ENCODE measurements at places on chromosomes 6 and 20. TPM values are rescaled to one million over a fixed set of nuclear protein-coding genes. Genes with fewer than 3 reads are reported as not detected.

The MYLK2 gene
- polyA plus RNA-seq: 0.05 TPM

The MUC22 gene
- not detected for polyA plus RNA-seq

The EBF4 gene
- polyA plus RNA-seq: not detected

GRCh38 chr20:62464990-62465389, 10.8 kb downstream of the GATA5 start:
- no peak for DNase-seq
- H3K4me3 ChIP-seq: no peak overlapping the region
- no peaks in the 10 kb centered on the region for H3K36me3 ChIP-seq
- H3K27me3 ChIP-seq: peaks cover 27% of the 10 kb centered on the region
- H3K4me1 ChIP-seq: no peaks in the 10 kb centered on the region

GRCh38 chr6:113414511-113414910, 442.6 kb upstream of the MARCKS start:
- H3K4me3 ChIP-seq: no peak overlapping the region
- H3K27ac ChIP-seq: no peak overlapping the region
- no peaks in the 10 kb centered on the region for H3K36me3 ChIP-seq
- DNase-seq: no peak
- peaks cover 17% of the 10 kb centered on the region for H3K4me1 ChIP-seq

- no peak for DNase-seq
- no peak overlapping the region for H3K27ac ChIP-seq
- no peak overlapping the region for H3K4me3 ChIP-seq
- H3K36me3 ChIP-seq: no peaks in the 10 kb centered on the region
- H3K4me1 ChIP-seq: no peaks in the 10 kb centered on the region
- H3K27me3 ChIP-seq: no peaks in the 10 kb centered on the region
These were observed 12.3 kb downstream of the TGM2 start for GRCh38 chr20:38152621-38153221.

DNA sequence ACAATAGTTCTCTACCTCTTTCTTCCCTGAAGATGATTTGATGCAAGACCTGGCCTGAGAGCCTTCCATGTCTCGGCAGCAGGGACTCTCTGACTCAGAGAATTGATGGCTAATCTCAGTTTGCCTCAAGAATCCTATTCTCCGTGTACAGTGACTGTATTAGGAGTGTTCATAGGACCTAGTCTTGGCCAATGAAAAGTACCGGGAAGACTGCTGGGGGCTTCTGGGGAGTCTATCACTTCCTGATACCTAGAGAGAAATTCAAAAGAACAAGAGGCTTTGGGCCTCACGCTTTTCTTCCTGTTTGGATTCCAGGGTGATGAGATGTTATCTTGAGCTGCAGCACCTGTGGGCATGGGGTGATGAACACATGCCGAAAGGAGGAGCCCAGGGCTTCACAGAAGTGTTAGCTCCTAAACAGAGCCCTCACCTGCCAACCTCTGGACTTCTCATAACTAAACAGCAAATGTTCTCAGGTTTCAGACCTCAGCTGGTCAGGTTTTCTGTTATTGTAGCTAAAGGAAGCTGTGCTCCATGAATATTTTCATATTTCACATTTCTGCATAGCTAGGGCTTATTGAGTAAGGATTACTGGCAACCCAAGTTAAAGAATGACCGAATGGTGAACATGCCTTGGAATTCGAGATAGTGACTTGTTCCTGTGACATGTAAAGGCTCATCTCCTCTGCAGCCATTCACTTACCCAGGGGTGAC, 323.1 kb upstream of the AGPAT4 start:
- H3K27me3 ChIP-seq: no peaks in the 10 kb centered on the region
- no peak overlapping the region for H3K27ac ChIP-seq
- H3K36me3 ChIP-seq: no peaks in the 10 kb centered on the region
- no peaks in the 10 kb centered on the region for H3K4me1 ChIP-seq
- DNase-seq: no peak
- no peak overlapping the region for H3K4me3 ChIP-seq
